ENCODE measurements at places on chromosomes 1 and 21.

GRCh38 chr21:15483138-15483780 is 246.5 kb upstream of the USP25 start:
- peak; percentile 82 for DNase-seq

DNA sequence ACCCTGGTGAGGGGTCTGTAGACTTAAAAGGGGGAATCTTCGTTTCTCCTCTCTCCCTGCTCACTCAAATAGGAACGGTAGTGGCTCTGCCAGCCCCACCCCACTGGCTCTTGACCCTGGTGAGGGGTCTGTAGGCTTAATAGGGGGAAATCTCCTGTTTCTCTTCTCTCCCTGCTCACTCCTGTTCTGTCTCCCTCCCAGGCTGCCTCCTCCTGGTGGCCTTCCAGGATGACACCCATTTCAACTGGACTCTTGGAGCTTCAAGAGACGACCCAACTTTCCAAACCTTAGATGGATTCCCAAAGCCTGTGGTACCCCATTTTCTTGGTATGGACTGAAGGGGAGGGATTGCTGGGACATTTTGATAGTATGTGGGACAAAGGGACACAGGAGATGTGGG is 1.4 kb upstream of the EPHB2 start:
- no peak for DNase-seq

DNA sequence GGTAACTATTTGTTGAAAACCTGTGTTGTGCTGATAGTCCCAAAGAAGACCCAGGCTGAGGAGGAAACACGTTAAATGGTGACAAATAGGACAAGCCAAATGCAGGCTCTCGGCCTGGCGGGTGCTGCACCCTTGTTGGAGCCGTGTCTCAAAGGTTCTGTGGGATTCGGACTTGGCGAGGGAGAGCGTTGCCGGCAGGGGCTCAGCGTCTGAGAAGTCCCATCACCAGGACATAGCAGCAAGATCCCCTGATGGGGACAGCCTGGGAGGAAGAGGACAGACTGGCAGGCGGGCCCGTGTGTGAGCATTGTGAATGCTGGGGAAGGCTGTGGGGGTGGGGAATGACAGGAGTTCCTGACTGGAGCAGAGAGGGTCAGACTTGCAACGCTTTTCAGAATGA is 142.5 kb downstream of the PGBD5 start:
- no peak for DNase-seq

- no peak for DNase-seq
These were observed 39.1 kb downstream of the AKNAD1 start for GRCh38 chr1:108817811-108818210.

GRCh38 chr1:184192796-184193195 is 141.3 kb downstream of the TSEN15 start:
- DNase-seq: no peak

DNA sequence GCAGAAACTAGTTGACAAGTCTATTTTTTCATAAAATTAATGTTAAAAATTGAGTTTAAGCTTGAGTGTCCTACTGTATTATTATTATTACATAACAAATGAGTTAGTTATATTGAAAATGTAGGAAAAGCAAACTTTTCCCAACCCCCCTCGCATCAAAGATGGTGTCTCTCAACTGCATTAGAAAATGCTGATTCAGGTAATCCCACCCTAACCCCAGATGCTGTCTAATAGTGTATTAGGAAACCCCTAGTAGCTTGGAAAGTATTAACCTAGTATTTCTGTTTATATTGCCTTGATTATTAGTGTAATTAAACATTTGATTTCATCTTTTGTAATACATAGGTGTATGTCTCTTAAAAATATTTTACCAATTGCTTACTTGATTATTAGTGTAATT is 1120.3 kb downstream of the MRPL39 start:
- no peak for DNase-seq

DNA sequence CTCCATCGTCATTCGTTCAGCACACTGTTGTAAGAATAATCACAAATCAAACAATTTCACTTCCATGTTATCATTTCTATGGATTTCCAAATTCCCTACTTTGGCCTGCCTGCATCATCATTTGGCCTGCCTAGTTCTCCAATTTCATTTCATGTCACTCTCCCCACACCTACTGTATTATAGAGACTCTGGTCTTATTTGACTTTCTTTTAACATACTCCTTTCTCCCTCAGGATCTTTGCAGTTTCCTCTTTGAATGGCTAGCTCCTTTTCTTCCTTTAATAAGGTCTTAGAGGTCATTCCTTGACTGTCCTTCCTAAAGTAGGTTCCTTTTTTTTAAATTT is 36.3 kb upstream of the PODN start:
- no peak for DNase-seq

DNA sequence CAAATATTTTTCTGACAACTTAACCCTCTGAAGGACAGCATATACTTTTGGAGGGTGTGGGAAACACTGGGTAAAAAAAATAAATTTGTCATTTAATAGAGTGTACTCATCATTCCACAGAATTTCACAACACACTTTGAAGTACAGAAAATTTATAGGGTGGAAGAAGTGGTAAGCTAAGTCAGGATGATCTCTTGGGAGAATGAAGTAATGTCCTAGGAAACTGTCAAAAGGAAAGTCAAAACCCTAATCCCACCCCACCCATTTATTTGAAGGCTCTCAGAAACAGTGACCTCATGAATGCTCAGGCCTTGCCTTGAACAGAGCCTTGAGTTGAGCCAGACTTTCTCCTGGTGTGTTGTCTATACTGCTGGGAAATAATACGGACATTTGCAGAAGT is 7.3 kb upstream of the UAP1 start:
- no peak for DNase-seq

DNA sequence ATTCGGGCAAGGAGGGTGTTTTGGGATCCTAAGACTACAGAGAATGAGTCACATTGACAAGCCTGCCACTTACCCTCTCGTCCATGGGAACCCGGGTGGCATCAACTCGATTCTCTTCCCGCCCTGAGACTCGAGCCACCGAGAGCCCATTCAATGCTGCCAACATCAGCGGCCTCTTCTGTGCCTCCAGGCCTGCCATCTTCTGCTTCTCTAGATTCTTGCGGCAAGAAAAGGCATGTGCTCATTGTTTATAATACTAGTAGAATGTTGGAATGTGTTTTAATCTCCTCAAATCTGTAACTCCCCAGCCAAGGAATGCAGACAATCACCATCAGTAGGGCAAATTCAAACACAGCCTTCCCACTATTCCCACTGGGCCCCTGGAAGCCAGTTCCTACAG is 96.9 kb downstream of the SMYD2 start:
- DNase-seq: no peak

- DNase-seq: no peak
These were observed 7.6 kb upstream of the RASAL2 start for GRCh38 chr1:178086294-178086693.

GRCh38 chr1:69671363-69672010 is 103.8 kb downstream of the LRRC7 start:
- peak; percentile 87 for DNase-seq

DNA sequence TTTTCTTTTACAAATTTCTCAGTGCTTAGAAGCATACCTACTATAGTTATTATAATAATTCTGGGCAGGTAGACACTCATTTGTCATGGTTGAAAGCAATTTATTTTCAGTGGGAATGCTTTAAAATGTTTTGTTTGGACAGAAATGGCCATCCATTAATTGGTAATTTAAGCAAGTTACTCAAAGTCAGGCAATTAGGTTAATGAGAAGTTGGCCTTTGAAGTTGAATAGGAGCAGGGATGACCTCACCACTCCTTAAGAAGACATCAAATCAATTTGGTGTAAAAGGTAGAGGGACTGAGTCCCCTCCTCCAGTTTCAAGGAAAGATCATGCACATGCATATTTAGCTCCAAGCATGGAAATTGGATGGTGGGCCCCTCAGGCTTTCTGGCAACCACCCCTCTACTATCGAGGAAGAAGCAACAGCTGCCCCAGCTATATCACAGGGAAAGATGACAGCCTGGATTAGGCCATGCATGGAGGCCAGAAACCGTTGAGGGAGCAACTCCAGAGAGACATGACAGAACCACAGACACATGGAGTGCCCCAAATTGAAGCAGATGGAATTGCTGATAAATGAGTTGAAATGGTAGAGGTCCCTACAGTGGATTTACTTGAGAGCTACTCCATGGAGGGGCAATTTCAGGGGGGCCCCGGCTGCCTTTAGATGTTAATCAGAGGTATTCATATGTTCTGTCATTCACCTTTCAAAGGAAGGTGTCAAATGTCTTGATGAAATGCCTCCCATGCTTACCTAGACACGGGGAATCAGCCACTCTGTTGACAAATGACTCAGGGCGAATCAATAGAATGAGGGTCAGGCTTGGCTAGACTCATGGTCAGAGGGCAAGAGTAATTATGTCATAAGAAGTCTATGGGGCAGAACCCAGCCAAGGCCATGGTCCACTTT is 26.7 kb downstream of the HLX start:
- no peak for DNase-seq

DNA sequence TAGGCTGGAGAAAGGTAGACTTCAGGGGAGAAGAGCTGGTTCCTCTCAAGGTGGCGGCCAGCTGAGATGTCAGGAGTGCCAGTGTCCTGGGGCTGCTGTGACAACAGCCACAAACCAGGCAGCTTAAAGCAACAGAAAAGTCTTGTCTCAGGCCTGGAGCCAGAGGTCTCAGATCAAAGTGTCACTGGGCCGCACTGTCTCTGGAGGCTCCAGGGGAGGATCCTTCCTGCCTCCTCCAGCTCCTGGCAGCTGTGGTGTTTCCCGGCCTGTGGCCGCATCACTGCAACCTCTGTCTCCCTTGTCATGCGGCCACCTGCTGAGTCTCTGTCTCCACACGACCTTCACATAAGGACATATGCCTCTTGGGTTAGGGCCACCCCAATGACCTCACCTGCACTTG is 24.4 kb upstream of the TSPEAR start:
- DNase-seq: no peak

- no peak for DNase-seq
These were observed 99.1 kb upstream of the ZNF644 start for GRCh38 chr1:91120936-91121335.

DNA sequence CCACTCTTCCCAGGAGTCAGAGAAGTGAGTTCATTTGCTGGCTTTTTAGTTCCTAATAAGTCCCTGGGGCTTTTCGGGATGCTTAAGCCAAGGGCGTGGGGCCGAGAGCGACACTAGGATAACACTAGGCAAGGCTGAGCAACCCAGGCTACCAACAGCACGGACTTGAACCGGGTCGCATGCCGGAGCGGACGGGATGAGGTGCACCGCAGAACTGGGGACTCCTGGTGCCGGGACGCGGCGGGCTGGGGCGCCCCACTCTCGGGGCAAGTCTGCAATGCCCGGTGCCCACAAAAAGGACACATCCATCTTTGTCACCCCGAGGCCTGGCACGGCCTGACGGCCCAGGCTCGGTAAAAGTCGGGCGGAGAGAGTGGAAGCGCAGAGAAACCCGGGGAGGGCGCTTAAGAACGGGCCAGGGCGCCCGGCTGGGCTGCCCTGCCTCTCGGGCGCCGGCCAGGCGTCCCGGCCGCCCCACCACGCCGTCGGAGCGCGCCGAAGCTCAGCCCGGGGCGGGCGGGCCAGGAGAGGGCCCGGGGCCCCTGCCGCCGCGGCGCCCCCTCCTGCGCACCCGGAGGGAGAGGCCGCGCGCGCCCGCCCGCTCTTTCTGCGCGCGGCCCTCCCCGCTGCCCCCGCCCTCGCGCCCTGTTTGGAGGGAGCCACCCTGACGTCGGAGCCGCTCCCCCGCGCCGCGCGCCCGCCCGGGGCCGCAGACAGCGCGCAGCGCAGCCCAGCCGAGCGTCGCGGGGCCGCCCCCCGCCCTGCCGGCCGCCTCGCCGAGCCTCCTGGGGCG is at the start of gene NBL1:
Gene NBL1, plus strand, starts transcription at position 710 of the 793 bp plus-strand sequence. CDS start 10,720 bp downstream, outside the sequence.
- DNase-seq: peak; percentile 59

DNA sequence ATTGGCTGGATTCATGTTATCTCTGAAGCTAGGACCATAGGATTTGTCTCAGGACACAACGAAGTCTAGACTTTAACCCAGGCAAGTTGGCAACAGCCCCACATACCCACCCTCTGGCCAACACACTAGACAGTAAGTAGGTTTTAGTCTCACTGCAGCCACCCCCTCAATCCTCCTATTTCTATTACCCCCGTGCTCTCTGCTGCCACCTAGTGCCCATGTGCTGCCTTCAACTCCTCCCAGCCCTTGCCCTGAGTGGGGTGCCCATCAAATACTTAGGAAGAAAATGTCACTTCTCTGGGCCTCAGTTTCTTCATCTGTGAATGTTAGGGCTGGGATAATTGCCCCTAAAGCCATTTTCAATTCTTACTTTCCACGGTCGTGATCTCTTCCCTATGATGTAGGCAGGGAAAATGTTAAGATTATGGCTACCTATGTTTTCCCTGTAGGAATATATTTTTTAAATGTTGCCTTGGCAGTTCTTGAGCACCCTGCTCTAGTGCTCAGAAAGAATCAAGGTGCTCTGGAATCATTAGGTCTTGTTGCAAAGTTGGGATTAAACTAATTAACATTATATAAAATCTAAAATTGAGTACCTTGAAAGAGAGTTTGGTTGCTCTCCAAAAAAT is 213.0 kb downstream of the LMX1A start:
- peak; percentile 11 for DNase-seq

GRCh38 chr21:35086357-35086756 is 37.3 kb upstream of the RUNX1 start:
- DNase-seq: no peak

GRCh38 chr1:181104042-181104789 is 15.7 kb downstream of the IER5 start:
- DNase-seq: no peak

- DNase-seq: no peak
These were observed 282.4 kb upstream of the SGIP1 start for GRCh38 chr1:66251546-66251945.

DNA sequence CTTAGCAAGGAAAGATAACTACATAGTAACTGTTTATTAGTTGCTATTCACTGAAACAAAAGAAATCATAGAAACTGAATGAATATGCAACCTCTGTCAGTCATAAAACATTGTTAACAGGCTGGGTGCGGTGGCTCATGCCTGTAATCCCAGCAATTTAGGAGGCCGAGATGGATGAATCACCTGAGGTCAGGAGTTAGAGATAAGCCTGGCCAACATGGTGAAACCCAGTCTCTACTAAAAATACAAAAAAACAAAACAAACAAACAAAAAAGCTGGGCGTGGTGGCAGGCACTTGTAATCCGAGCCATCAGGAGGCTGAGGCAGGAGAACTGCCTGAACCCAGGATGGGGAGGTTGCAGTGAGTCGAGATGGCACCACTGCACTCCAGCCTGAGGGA is 44.1 kb downstream of the CRB1 start:
- DNase-seq: no peak

- no peak for DNase-seq
These were observed 71.9 kb downstream of the LHX9 start for GRCh38 chr1:197989058-197989457.

- no peak for DNase-seq
These were observed 3.0 kb downstream of the C1QC start for GRCh38 chr1:22646384-22646783.

GRCh38 chr1:115982400-115982799 is 6.1 kb downstream of the SLC22A15 start:
- no peak for DNase-seq

- DNase-seq: no peak
These were observed 5.1 kb downstream of the CLCNKA start for GRCh38 chr1:16026723-16027484.

Measured in NCI-H446 (cell line).